ENCODE measurements at places on chromosomes 4 and X. TPM values are rescaled to one million over a fixed set of nuclear protein-coding genes. Genes with fewer than 3 reads are reported as not detected.

Gene FAM156B
- 6.4 TPM for total RNA-seq

DNA sequence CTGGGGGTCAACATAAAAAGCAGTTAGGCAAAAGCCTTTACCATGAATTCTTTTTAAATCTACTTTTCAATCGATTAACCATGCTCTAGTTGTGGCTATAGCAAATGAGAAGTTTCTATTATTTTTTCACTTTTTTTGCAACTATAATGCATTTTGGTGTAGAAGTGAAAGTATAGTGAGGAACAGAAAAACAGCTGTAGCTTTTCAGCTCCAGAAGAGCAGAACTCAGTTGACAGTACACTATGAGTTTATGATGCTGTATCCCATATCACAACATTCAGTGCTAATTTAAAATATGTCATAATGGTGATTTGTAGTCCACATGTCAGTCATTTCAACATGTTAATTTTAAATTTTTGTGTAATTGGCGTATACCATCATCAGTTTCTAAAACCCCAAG, 8.7 kb upstream of the MUC7 start:
- DNase-seq = no peak

Gene YY2
- 0.97 TPM for total RNA-seq

Gene MAGEA4
- not detected for total RNA-seq

Gene RFC1
- 22.3 TPM for total RNA-seq

Gene C4orf51
- total RNA-seq = not detected

- no peak for DNase-seq
Observed at GRCh38 chr4:159906051-159906450, 803.2 kb downstream of the RAPGEF2 start.

Gene H2BW2
- total RNA-seq = not detected

DNA sequence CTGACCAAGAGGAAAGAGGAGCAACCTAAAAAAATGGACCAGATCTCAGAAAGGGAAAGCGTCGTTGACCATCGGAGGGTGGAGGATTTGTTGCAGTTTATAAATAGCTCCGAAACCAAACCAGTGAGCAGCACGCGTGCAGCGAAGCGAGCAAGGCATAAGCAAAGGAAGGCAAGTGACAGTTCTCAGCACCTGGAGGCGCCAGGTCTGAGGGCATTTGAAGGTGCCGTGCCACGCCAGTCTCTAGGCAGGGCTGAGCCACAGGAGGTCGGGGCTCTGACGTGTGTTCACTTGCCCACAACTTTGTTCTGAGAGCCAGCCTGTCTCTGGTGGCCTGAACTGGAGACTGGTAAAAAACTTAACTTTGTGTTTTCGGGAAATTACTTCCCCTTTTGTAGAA, 59.7 kb downstream of the TNIP2 start:
- DNase-seq = no peak

- no peak for DNase-seq
Observed at GRCh38 chr4:179867300-179867878, 2375.8 kb upstream of the TENM3 start.

Gene SPATA4
- 0.22 TPM for total RNA-seq

Gene TCEAL7
- total RNA-seq = 6.4 TPM

GRCh38 chrX:123822965-123823364, 36.9 kb upstream of the XIAP start:
- no peak for DNase-seq

GRCh38 chr4:5888222-5889001, 4.5 kb downstream of the CRMP1 start:
- no peak for DNase-seq

GRCh38 chr4:66585767-66586166, 915.5 kb upstream of the EPHA5 start:
- DNase-seq = no peak

DNA sequence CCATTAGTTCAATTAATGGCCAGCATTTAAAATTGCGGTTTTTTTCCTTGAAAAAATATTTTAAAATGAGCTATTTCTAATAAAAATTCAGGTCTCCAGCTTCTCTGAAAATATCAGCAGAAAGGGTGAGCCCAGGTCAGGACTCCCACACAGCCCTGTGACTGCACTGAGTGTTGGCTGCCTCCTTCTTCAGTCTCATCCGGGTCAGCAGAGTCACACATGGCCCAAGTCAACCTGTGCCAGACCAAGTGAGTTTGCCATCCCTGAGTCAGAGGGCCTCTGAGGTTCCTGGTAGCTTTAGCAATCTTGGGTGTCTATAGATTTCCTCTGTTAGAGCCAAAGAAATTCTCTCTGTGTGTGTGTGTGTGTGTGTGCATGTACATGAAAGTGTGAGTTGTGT, 22.1 kb upstream of the MSX1 start:
- no peak for DNase-seq

GRCh38 chr4:22238742-22239141, 277.1 kb downstream of the ADGRA3 start:
- no peak for DNase-seq

DNA sequence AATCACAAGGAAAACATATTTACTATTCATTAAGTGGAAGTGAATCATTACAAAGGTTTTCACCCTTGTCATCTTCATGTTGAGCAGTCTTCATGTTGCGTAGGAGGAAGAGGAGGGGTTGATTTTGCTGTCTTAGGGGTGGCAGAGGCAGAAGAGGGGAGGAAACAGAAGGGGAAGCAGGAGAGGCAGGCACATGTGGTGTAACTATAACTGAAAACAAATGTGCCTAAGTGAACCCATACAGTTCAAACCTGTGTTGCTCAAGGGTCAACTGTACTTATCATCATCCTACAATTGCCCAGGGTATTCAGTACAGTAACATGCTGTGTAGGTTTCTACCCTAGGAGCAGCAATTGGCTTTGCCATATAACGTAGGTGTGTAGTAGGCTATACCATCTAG, 47.2 kb downstream of the SYNPO2 start:
- DNase-seq = no peak

GRCh38 chr4:173666-174314, 49.5 kb downstream of the ZNF718 start:
- no peak for DNase-seq

DNA sequence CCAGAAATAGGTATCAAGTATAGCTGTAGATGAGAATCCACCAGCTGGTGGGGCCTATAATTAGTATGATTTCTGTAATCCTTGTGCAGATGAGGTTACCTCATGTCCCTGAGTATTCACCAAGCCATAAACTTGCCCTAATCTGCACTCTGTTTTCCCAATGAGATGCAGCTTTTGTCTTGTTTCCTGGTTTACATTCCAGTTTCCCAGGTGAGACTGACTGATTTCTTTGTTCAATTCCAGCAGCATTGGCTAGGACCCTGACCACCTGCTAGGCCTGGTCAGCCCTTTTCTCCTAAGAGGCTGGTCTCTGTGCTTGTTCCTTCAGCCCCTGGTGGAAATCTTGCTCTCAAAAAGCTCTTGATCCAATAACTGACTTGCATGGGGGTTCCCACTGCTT, 44.6 kb downstream of the GABRB1 start:
- no peak for DNase-seq

Gene TECRL
- total RNA-seq = 1,093 TPM

Gene IL13RA1
- 20.7 TPM for total RNA-seq

Gene CXCL3
- total RNA-seq = 0.43 TPM

GRCh38 chr4:122469457-122469856, 12.9 kb upstream of the IL2 start:
- DNase-seq = no peak

Gene SH3D19
- total RNA-seq = 142 TPM

DNA sequence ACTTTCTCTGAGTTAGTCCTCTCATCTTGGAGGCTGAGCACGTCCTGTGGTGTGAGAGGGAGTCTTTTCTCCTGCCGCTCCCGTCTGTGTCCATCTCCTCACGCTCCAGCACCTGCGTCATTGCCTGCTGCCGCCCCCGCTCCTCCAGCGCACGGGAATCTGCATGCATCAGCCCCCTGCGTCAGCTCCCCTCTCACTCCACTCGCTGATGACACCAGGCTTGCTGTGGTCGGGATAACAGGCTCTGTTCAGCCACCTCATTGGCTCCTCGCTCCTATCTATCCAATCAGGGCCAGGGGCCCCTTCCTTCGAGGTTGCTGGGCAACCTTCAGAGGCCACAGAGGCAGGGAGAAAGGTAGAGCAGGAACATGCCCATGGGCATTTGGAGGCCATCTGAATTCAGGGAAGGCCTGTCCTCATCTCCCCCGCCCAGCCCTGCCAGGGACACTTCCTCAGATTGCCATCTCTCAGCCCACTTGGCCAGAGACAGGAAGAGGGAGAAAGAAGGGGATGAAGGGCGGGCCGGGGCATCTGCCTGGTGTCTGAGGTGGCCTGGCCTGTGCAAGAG, 9.3 kb downstream of the ZNF185 start:
- no peak for DNase-seq

Gene PF4V1
- not detected for total RNA-seq

Gene VGLL1
- total RNA-seq = not detected

GRCh38 chr4:128840711-128841318, 31.3 kb downstream of the JADE1 start:
- no peak for DNase-seq

Gene SUPT20HL1
- total RNA-seq = not detected

DNA sequence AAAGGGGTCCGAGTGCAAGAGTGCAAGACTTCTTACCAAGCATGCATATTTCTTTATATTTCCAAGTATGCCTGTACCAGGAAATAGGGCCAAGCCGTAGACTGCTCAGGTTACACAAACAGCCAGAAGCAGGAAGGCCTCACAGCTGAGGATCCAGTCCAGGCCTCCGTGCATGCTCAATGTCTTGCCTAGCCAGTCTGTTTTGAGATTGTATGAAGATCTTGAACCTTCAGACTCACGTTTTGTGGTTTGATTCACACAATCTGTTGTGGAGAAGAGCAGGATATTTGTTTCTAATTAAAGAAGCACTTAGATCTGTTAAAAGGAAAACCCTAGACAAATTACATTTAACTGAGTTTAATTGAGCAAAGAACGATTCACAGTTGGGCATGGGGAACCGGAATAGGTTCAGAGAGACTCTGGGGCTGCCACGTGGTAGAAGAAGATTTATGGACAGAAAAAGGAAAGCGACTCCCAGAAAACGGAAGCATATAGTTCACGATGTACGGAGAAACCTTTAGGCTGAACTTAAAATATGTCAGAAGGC, 1.2 kb downstream of the MGST2 start:
- no peak for DNase-seq

GRCh38 chr4:136803433-136803832, 728.9 kb downstream of the PCDH18 start:
- DNase-seq = no peak

Gene TMPRSS11A
- total RNA-seq = not detected

DNA sequence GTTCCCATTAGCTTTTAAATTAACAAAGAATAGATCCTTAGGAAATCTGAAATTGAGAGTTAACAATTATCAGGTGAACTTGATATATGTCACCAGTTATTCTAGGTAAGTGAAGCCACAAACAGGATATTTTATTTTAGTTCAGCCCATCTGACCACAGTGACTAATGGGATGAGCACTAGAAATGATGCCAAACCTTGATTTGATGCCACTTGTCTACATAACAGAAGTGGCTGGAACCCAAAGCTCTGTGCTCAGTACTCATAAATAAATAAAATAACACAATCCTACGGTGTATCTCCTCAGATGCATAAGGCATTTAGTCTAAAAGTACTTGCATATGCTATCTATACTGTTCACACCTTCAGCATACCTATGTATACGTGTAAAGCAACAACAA, 12.2 kb downstream of the SLITRK4 start:
- no peak for DNase-seq

Gene SAGE1
- not detected for total RNA-seq

Gene EOLA2
- total RNA-seq = 23.7 TPM

Gene SLC9B1
- total RNA-seq = 0.86 TPM

Gene PIR
- total RNA-seq = 15.7 TPM

Data from cardiac septum (tissue), 1 donor.